ENCODE measurements at places on chromosomes 11 and 22.

GRCh38 chr11:20616920-20617319 is 17.5 kb downstream of the SLC6A5 start:
- no peak for DNase-seq

DNA sequence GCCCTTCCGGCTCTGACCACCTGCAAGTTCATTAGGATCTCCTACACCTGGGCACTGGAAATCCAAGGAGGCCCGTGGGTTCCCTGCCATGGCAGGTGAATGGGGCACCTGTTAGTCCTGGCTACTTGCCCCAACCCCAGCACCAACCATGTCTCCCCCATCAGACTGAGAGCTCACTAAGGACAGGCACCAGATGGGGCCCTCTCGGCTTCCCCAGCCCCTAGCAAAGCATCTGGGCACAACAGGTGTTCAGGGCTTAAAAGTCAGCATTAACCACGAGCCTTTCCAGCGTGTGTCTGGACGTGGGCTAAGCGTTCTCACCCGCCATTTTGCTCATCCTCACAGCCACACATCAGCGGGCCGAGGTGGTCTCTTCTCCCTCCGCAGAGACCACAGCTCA is 2.2 kb downstream of the SULT4A1 start:
- DNase-seq = no peak

DNA sequence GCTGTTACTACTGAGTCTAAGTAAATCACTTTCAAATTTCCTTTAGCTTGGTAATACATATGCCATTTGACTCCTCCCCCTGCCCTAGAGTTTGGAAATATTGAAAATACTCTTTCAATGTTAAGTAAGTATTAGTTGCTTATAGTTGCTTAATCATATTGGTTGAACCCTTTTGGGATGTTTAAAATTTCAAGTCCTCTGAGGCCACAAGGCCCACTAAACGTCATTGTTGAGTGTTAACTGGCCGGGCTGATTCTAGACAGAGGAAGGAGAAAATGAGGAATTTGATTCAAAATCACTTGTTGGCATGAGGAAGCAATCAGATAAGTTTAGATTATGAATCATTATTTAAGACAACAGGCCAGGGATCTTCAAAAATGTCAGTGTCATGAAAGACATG is 8.5 kb downstream of the NAV2 start:
- DNase-seq = no peak

DNA sequence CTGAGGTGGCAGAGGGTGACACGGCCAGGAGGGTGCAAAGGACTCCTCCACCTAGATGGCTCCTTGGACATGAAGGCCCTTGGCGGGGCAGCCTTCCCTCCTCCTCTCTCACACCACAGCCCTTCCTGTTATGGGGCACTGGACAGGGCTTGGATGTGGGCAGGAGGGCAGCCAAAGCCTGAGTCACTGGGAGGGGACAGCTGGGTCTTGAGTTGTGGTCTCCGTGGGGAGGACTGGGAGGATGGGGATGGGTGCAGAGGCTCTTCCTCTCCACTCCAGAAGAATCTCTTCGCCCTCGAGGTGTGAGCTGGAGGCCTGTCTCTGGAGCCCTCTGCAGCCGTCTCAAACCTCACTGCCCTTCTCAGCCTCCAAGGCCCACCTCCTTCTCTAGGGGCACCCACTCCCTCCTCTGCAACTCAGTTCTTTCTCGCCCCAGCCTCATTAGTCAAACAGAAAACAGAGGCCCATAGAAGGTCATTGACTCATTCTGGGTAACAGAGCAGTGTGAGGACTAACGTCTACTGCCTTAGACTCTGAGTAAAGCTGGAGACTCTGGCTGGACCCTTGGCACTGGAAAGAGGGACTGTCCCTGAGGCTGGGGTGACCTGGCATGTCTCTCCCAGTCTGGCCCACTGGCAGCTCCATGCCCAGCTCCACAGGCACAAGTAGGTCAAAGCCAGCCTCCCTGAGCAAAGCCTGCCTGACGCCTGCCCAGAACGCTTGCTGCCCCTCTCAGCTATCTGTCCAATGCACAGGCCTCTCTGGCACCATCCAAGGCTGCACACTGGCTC is 47.5 kb upstream of the CDON start:
- no peak for DNase-seq

DNA sequence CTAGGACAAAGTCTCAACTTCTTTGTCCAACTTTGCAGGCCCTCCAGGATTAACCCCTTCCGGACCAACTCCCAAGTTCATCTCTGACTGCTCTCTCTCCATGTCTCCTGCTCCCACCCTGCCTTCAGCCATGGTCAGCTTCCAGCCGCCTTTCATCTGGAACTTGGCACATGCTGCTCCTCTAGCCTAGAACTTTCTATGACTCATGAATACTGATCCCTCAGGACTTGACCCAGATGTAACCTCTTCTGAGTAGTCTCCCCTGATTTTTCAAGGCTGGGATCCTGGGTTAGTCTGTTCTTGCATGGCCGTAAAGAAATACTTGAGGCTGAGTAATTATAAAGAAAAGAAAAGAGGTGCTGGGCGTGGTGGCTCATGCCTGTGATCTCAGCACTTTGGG is 5.2 kb upstream of the SLC15A3 start:
- DNase-seq = no peak

DNA sequence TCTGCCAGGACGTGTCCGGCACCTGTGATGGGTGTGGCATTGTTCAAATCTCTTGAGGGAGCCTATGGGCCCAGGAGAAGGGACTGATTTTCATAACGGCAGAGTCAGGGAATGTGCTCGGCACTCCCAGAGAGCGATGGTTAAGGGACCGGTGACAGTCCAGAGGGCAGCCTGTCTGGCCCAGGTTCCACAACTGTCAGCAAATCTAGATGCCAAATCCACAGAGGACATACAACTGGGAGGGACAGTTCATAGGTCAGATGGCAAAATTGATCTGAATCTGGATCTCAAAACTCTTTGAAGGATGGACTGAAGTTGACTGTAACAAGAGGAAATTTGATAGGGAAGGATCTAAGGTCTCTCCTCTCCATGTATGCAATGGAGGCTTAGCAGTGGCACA is 7.5 kb downstream of the SEC14L2 start:
- DNase-seq = no peak

DNA sequence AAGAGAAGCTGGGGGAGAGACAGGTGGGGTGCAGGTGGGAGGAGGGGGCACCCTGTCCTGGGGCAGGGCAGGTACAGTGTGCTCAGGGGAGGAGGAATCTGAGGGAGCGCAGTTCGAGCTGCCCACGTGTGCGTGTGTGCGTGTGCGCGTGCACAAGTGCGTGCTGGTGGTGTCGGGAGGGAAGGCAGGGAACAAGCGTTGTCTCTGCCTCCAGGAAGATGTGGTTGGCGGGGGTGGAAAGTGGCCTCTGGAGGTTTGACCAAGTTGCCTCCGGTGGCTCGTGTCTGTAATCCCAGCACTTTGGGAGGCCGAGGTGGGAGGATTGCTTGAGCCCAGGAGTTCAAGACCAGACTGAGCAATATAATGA is 49.9 kb upstream of the THY1 start:
- no peak for DNase-seq
